ENCODE measurements at places on chromosomes 12 and 14. TPM values are rescaled to one million over a fixed set of nuclear protein-coding genes. Genes with fewer than 3 reads are reported as not detected.

DNA sequence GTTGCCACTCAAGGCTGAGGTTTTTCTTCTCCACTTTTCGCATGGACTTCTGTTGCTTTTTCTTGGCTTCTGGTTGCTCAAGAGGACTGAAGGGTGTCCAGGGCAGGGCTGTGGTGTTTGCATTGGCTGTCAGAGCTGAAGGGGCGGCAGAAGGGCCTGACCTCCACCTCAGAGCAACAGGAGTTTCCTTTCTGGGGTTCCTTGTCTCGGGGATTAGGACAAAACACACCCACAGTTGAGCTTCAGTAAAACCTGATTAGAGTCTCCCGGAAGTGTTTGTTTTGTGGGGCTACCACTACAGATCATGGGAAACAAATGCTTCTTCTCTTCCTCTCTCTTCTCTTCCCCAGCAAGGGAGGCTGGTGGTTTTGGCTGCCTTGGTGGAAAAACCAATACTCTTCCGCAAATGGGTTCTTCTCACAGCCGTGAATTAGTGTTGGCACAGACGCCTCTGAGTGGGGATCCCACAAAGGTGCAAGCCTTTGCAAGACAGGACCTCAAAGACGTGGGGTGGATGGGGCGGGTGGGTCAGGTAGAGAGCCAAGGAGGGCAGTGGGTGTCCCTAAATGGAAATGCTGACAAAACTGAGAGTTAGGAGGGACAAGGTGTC is 317.7 kb upstream of the TBX3 start:
- no peak for DNase-seq

GRCh38 chr14:101078170-101078891 is 174.8 kb upstream of the RTL1 start:
- peak; percentile 54 for DNase-seq

DNA sequence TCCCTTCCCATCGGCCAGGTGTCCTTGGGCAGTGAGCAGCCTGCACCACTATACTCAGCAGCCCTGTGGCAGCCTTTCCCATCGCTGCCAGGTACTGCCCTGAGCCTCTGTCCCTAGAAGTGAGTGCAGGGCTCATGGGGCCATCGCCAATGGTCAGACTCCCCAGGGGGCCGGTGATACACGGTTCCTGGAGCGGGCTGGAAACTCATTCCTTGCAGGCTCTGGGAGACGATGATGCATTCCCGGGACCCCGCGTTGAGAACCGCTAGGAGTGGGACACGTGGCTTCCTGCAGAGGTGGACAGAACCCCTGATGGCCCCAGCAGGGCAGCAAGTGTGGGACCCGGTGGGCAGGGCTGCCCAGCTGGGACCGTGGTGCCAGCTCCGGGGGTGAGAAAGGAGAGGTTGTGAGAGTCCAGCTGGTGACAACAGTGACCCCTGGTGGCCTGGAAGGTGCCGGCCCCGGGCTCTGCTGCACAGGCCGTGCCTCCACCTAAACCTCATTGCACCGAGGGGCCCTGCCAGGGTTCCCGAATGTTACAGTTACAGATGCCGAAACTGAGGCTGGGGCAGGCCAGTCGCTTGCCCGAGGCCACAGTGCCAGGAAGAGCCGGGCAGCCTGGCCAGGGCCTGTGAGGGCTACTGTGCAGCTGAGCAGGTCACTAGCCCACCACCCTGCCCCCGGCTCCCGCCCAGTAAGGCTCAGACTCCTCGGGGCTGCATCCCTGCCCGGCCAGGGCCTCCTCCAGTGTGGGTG is 33.8 kb downstream of the FBRSL1 start:
- no peak for DNase-seq

- DNase-seq: no peak
Observed at GRCh38 chr12:124379938-124380754, 85.3 kb downstream of the RFLNA start.

DNA sequence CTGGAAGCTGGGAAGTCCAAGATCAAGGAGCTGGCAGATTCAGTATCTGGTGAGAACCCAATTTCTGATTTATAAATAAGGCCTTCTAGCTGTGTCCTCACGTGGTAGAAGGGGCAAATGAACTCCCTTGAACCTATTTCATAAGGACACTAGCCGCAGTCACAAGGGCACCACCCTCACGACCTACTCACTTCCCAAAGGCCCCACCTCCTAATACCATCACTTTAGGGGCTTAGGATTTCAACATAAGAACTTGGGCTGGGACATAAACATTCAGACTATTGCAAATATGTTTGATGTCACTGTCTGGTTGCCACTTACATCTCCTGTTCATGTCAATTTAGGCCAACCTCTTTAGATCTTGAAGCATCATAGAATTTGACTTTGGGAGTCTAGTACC is 10.8 kb upstream of the CNIH1 start:
- no peak for DNase-seq

DNA sequence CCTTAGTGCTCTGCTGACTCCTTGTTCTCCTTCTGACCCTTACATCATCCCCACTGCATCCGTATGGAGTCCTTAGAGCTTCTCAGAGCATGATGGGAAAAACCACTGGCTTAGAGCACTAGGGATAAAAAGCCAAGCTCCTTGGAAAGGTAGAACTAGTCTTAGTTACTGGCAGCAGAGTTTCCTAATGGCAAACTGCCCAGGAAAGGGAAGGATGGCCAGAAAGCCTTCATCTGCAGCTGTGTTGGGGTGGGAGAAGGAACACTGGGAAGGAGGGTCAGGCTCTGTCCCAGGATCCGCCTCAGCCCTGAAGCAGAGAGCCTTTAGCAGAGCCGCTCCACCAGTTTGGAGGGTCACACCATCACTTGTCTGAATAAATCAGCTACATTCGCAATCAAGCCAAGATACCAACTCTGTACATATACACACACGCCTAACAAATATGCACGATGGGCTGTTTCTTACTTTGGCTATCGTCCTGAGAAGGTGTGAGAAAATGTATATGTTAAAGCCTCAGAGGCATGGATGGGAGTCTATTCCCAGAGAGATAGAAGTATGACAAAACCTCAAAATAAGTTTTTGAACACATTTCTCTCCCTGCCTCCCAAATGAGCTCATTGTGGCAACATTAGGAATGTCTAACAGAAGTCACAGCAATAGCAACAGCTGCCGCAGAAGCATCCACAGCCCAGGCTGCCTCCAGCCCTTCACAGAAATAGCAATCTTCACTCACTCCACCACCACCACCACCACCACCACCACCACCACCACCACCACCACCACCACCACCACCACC is 18.6 kb upstream of the GALNT8 start:
- DNase-seq: no peak

Gene GPX2
- 65.0 TPM for total RNA-seq

GRCh38 chr12:67415473-67415872 is 146.3 kb downstream of the CAND1 start:
- no peak for DNase-seq

DNA sequence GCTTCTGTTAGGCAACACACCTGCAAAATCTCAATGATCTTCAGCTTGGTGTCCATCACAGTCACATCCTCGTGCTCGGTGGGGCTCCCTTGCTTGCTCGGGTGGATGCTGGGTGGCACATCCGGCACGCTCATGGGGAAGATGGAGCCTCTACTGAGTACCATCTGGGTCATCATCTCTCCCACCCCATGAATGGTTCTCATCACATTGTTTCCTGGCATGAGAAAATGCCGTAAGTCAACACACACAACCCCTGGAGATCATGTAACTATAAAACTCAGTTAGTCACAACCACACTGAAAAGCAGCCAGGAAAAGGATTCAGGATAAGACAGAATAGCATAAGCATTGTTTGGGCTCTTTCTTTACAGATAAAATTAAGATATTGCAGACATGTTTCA is 201.1 kb downstream of the ITPR2 start:
- no peak for DNase-seq

DNA sequence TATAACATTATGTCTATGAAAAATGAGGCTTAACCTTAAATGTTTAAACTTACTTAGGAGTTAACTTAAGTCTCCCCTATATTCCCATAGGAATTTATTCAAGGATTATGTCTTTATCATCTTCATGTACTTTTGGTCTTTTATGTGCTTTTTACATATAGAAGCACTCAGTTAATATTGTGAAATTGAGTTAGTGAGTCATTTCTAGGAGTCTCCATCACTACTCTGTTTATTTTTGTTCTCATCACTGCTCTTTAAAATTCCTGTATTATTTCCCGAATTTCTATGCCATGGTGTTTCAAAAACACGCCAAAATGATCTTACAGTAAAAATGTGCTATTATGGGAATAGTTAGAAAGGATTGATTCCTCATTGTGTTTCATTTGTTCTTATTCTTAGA is 31.6 kb downstream of the TBC1D15 start:
- no peak for DNase-seq

GRCh38 chr12:77510985-77511384 is 319.7 kb upstream of the NAV3 start:
- DNase-seq: no peak

Gene SIX1
- total RNA-seq: not detected

Gene FOXG1
- not detected for total RNA-seq

Gene OR10A7
- total RNA-seq: not detected

GRCh38 chr12:108645686-108646599 is 12.2 kb upstream of the SELPLG start:
- peak; percentile 36 for DNase-seq

DNA sequence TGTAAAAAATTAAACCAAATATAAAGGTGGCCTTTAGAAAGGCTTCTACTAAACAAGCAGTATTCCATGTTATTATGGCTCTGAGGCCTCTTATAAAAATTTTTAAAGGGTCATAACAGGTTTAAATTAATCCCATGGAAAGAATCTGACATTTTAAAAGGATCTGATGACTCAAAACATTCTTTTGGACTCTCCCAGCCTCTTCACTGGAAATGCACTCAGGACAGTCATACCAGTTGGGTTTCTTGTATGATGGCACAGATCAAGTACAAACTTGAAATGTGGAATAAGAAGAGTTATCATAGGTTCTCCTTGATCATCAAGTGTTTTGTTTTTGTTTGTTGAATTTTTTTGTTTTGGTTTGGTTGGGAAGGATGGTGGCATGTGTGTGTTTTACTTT is 50.8 kb downstream of the PPP2R5E start:
- DNase-seq: no peak

GRCh38 chr12:120139958-120140357 is 23.4 kb upstream of the RAB35 start:
- no peak for DNase-seq

Gene HOXC5
- 0.49 TPM for total RNA-seq

DNA sequence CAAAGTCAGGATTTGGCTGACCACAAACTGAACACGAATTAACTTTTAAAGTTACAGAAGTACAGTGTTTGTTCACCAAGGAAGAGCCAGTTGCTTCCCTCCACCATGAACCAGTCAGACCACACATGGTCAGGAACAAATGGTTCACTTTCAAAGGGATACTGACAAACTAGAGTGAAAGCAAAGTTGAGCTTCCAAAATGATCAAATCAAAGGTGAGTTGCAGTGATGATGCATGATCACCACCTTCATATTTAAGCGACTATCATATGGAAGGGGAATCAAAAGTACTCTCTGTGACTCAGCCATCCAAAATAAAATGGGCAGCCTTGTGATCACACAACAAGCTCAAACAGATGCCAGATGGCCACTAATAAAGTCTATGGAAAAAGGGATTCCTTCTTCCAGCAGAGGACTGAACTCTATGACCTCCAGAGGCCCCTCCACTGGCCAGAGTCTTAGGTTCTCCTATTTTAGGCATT is 13.1 kb downstream of the NT5DC3 start:
- no peak for DNase-seq

GRCh38 chr12:53190108-53190729 is 9.5 kb upstream of the CSAD start:
- DNase-seq: peak; percentile 79

GRCh38 chr14:23248601-23249000 is 10.9 kb downstream of the RNF212B start:
- no peak for DNase-seq

- DNase-seq: no peak
Observed at GRCh38 chr12:57418255-57418654, 12.6 kb downstream of the R3HDM2 start.

DNA sequence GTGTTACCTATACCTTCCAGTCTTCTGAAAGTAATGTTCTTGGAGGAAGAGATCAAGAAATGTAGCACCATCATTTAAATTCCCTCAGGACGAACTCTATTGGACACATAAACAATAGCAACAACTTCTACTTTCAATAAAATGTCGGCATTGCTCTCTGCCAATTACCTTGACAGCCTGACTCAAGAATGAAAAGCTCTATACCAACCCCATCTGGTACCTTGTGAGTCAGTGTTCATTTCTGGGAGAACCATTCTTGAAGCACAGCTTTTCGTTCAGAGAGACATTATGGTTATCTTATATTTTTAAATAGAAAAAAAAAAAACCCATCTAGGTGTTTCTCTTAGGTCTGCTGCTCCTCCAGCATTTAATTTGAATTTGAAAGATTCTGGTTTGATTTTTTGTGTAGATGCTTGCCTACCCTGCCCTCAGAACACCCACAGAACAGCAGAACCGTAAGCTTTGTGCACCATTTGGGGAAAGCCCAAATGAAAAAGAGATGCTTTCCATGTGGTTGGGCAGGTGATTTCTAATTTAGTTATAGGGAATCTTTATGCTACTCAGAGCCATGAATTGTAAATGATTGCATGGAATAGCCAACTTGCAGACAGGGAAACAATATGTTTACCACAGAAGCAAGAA is 156.0 kb downstream of the SAMD4A start:
- DNase-seq: no peak

DNA sequence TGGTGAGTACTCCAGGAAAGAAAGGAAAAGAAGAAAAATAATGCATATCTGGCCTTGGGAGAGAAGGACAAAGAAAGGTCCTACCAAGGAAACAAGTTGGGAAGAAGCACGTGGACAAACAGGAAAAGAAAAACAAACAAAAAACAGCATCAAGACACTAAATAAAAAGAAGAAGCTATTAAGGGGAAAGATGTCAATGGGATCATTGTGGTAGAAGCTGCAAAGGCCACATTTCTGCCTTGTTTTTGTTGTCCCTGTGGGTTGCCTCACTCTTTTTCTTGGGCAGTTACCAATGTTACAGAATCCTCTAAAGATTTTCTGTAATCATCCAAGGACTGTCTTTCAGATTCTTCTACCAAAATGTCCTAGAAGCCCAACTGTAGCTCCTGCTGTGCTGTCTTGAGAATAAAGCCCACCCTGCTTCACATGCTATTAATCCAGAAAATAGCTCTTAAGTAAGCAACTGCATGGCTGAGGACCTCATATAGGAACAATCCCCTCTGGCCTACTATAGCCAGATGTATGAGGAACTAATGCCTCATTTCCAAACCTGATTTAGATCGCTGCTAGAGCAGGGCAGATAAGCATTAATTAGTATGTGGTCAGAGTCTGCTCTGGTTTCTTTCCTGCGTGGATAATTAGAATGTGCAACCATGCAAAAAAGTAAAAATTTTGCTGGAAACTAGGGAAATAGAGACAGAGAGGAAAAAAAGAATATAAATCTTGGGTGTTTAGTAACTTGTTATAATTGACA is 10.2 kb upstream of the CPNE8 start:
- no peak for DNase-seq

Gene PTPN6
- total RNA-seq: 36.8 TPM

GRCh38 chr14:68464711-68465110 is 328.2 kb downstream of the ZFP36L1 start:
- no peak for DNase-seq

DNA sequence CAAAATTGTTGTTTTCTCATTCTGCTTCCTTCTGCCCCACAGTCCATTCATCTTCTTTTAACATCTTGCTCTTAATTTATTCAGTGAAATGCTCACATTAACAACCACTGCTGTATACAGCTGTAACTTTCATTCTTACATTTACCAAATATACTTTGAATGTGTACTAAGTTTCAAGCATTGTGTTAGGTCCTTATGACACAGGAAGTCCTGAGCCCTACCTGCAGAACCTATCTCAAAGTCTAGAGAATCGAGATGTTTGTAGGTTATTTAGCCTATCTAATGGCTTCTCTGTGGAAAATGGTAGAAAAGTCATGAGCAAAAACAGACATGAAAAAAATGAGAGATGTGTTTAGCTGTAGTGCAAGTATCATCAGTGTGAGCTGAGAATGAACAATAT is 117.6 kb upstream of the MGAT4C start:
- no peak for DNase-seq
